COR-L47 (cell line): ENCODE measurements at places on chromosomes 5 and 9.

GRCh38 chr5:56088967-56089829 lies 94.4 kb upstream of the IL6ST start:
- DNase-seq, result no peak

GRCh38 chr5:16916262-16916878 lies 19.7 kb downstream of the MYO10 start:
- no peak for DNase-seq

DNA sequence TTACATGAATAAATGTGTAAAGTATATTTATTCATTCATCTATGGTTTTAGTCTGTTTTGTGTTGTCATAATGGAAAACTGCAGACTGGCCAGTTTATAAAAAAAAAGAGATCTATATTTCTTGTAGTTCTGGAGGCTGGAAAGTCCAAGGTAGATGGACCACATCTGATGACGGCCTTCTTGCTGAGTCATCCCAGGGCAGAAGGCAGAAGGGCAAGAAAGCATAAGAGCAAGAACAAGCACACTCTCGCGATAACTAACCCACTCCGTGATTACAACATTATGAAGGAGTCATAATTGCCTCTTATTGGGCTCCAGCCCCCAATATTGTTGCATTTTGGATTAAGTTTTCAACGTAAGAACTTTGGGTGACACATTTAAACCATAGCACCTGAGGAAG lies 180.4 kb upstream of the DAB2 start:
- DNase-seq, result no peak

- no peak for DNase-seq
Measured at GRCh38 chr5:21680196-21680595, 1172.9 kb downstream of the CDH12 start.

- no peak for DNase-seq
Measured at GRCh38 chr5:168895295-168896071, 316.3 kb upstream of the PANK3 start.

DNA sequence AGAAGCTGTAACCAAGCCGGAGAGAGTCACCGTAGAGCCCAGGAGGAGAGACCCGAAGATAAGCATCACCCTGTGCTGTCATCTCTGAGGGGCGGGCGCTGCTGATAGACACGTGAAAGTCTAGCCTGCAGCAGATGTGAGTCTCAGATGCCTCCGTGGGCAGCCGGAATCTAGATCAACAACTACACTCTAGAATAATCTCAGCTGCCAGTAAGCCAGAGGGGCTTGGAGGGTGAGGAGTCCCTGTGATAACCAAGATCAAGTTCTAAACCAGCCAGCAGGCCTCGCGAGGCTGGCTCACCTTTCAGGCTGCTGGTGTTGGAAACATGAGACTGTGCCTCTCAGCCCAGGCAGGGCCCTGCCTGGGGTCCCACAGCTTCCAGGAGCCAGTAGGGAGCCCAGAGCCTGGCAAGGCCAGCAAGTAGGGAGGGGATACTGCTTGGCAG lies 54.1 kb downstream of the DAPK1 start:
- DNase-seq, result no peak

GRCh38 chr9:254516-254915 lies 39.9 kb downstream of the DOCK8 start:
- DNase-seq, result no peak
